Muscle of leg (tissue), 16 donors: ENCODE measurements at places on chromosomes 7 and 10.
A peak's percentile ranks its signal among the peaks of the same experiment; 100 is the strongest.

- H3K4me3 ChIP-seq = no peak overlapping the region
- DNase-seq = peak; percentile 38
- no peaks in the 10 kb centered on the region for H3K27me3 ChIP-seq
Measured at GRCh38 chr7:82481499-82482097, 38.0 kb upstream of the CACNA2D1 start.

GRCh38 chr10:75592791-75593643, 161.6 kb downstream of the LRMDA start:
- DNase-seq = peak; percentile 73
- peaks cover 2% of the 10 kb centered on the region for H3K27me3 ChIP-seq
- peaks cover 7% of the 10 kb centered on the region for H3K4me1 ChIP-seq
- H3K36me3 ChIP-seq = no peaks in the 10 kb centered on the region
- H3K27ac ChIP-seq = peak overlapping the region; percentile 47

GRCh38 chr7:94135180-94135579, 131.0 kb upstream of the BET1 start:
- no peak overlapping the region for H3K4me3 ChIP-seq
- H3K36me3 ChIP-seq = no peaks in the 10 kb centered on the region
- H3K27ac ChIP-seq = no peak overlapping the region
- H3K4me1 ChIP-seq = no peaks in the 10 kb centered on the region
- no peaks in the 10 kb centered on the region for H3K27me3 ChIP-seq

GRCh38 chr7:130926001-130926691, 192.1 kb upstream of the KLF14 start:
- peaks cover 3% of the 10 kb centered on the region for H3K27me3 ChIP-seq
- no peaks in the 10 kb centered on the region for H3K36me3 ChIP-seq
- no peak overlapping the region for H3K27ac ChIP-seq
- DNase-seq = no peak
- H3K4me1 ChIP-seq = peaks cover 4% of the 10 kb centered on the region
